ENCODE measurements at places on chromosomes 2 and 18.

GRCh38 chr2:70498054-70498453 is 55.6 kb downstream of the TGFA start:
- no peak for DNase-seq

- DNase-seq, result no peak
Observed at GRCh38 chr2:43408407-43409160, 182.2 kb upstream of the ZFP36L2 start.

DNA sequence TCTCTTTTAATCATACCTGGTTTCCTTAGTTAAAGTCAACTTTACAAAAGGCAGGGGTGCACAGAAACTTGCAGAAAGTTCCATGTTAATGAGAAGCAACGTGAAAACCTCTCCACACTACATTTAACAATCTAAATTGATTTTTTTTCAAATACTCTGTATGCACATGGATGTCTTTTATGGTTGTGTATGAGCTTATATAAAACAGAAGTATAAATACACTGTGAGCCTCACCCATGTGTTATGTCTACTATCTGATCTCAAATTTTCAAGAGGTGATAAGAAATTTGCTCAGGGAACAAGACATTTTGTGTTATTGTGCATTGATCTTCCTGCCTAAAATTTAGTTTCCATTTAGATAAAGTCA is 617.6 kb downstream of the ADCYAP1 start:
- no peak for DNase-seq

DNA sequence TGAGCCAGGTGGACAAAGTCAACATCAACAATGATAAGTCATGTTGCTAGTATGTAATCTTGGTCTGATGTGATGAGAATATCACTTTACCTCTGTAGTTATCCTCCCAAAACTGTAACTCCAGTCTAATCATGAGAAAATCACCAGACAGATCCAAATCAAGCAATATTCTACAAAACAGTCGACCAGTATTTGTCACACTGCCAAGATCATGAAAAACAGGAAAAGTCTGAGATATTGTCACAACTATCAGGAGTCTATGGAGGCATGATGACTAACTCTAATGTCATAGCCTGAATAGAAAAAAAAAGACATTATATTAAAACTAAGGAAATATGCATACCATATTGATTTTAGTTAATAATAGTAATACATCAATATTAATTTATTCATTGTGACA is 1883.3 kb upstream of the CELF4 start:
- DNase-seq, result no peak

- DNase-seq, result no peak
Observed at GRCh38 chr2:233114421-233114861, 54.3 kb downstream of the INPP5D start.

GRCh38 chr2:1653956-1654695 is 90.2 kb downstream of the PXDN start:
- no peak for DNase-seq
